Stimulated activated CD4-positive, alpha-beta T cell treated with anti-CD3 and anti-CD28 coated beads, Interleukin-15, amount 100 ng/mL, for 48 hours (primary cell): ENCODE measurements at places on chromosomes 3 and 15.

DNA sequence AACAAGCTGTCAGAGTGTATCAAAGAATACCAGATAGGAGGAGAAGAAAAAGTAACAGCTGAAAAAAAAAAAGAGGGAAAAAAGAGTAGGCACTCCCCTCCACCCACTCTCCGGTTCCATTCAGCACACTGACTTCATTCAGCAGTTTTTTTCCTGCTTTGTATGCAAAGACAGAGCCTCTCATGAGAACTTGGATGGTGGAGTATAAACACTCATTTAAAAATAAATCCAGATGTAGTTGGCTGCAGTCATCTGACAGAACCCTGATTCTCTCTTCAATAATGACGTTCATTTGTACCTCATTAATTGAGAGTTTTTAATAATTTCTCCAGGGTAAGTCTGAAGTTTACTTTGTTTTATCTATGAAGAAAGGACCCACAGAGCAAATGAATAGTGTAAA is 81.0 kb downstream of the TMEM108 start:
- no peak for DNase-seq

GRCh38 chr3:190086191-190086590 is 34.5 kb downstream of the P3H2 start:
- no peak for DNase-seq

DNA sequence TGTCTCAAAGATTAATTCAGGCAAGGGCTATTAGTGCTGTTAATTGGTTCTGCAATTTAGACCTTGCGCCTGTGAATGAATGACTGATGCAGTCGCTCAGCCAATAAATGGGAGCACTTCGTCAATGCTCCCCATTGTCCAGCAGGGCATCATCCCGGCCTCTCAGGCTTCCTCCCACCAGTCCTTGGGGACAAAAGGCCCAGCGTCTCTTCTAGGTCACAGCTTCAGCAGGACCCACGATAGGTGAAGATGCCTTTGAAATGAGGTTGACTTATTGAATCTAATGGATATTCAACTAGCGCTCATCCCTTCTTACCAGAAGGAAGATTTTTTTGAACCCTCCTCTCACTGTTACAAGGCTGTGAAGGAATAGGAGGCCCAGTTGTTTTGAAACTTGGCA is 47.7 kb upstream of the CLDN18 start:
- no peak for DNase-seq

DNA sequence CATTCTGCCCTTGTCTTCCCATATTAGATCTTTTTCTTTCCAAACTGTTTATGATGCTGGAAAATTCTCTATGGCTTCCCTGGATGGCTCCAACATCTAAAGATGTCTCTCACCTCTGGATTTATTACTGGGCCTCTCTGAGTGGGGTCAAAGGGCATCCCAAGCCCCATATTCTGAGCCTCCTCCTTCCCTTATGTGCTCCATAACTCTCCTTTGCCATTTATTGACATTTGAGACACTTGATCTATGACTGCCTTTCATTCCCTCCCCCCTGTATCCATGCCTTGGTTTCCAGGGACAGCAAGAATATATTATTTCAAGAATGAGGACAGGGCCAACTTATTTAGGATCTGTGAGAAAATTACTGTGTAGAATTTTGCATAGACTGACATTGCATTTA is 369.3 kb upstream of the ONECUT1 start:
- no peak for DNase-seq

GRCh38 chr15:74258456-74259291 is 22.5 kb downstream of the CCDC33 start:
- no peak for DNase-seq

- DNase-seq = no peak
Observed at GRCh38 chr3:196016059-196016458, 65.8 kb downstream of the TFRC start.

DNA sequence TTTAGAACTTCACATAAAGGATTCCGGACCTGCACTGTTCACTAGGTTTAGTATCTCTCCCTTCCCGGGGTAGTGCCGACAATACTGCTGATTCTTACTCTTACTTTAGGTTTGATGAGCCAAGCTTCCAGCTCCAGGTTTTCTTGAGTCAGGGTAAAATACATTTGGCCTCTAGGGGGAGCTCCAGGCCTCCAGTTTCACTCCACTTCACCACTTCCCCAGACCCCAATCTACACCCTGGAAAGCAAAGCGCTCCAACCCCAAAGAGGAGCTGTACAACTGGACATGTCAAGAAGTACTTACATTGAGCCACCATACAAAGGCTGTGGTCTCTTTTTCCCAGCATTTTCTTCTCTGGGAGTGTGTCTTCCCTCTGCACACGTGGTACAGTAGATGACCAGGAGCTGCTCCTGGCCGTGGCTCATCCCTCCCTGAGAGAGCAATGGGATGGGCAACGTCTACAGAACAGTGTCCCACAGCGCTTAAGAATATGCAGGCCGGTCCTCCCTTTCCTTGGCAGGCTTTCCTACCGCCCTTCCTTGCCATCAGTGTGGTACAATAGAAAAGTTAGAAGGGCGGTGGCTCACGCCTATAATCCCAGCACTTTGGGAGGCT is 93.9 kb upstream of the CCDC80 start:
- DNase-seq = peak; percentile 63

- DNase-seq = no peak
Observed at GRCh38 chr3:138688871-138689299, 80.3 kb downstream of the FAIM start.

- DNase-seq = no peak
Observed at GRCh38 chr3:5675319-5675718, 487.8 kb downstream of the EDEM1 start.

DNA sequence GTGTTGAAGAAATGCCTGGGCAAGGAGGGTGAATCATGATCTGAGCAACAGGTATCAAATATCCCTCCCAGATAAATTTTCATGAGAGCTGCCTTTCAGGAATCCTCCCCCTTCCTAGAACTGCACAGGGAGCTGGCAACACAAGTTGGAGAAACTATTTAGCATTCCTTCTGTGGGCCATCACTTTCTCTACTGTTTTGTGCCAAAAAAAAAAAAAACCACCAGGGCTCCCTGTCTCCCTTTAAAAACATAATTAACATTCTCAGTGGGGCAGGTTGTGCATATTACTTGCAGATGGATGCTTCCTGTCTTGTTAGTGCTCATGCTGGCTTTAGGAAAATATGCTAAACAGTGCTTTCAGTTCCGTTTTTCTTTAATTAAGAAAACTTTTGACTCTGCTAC is 234.9 kb upstream of the LMCD1 start:
- no peak for DNase-seq

GRCh38 chr3:156321945-156322344 is 201.6 kb downstream of the KCNAB1 start:
- no peak for DNase-seq

DNA sequence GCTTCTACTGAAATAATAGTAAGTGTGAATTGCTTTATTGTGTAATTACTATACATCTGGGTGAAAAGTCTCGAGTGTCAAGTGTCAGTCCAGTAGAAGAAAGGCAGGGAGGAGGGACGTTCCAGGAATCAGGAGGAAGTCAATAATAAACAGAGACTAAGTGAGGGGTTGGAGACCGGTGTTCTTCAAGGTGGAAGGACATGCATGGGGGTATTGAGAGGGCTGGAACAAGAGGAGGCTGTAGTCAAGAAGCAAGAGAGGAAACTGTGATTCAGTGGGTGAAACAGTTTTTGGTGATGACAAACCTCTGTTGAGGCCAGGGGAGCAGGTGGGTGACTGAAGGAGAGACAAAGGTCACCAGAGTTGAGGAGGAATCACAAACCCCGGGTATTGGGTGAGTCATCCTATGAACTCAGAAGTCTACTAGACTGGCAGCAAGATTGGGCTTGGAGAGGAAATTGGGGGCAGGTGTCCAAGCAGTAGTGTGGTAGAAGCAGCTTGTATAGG is 11.6 kb upstream of the SCAMP5 start:
- peak; percentile 63 for DNase-seq

GRCh38 chr3:71163198-71163918 is 420.2 kb downstream of the FOXP1 start:
- DNase-seq = no peak

DNA sequence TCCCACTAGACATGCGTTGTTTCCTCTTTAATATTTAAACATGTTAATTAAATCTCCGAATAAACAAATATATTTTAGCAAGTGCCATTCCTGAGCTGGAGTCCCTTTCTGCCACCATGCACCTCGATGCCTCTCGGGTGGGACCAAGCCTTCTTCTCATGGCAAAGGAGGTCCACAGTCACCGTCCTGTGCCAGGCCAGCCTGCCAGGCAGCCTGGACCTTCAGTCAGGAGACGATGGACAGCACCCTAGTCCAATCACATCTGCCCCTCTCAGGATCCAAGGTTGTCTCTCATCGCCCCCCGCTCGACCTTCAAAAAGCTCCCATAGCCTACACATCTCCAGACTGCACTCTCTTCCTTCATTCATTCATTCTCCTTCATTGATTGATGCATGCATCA is 22.6 kb downstream of the NTRK3 start:
- DNase-seq = no peak

DNA sequence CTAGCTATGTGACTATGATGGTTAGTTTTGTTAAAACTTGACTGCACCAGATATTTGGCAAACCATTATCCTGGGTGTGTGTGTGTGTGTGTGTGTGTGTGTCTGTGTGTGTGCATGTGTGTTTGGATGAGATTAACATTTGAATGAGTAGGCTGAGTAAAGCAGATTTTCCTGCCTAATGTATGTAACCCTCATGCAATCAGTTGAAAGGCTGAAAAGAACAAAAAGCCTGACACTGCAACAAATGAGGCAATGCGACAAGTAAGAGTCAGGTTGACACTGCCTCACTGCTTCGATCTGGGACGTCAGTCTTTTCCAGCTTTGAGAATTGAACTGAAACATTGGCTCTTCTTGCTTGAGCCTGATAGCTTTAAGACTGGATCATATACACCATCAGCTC is 643.0 kb downstream of the NAALADL2 start:
- DNase-seq = no peak

GRCh38 chr15:87099916-87100315 is 1020.2 kb downstream of the AGBL1 start:
- no peak for DNase-seq

DNA sequence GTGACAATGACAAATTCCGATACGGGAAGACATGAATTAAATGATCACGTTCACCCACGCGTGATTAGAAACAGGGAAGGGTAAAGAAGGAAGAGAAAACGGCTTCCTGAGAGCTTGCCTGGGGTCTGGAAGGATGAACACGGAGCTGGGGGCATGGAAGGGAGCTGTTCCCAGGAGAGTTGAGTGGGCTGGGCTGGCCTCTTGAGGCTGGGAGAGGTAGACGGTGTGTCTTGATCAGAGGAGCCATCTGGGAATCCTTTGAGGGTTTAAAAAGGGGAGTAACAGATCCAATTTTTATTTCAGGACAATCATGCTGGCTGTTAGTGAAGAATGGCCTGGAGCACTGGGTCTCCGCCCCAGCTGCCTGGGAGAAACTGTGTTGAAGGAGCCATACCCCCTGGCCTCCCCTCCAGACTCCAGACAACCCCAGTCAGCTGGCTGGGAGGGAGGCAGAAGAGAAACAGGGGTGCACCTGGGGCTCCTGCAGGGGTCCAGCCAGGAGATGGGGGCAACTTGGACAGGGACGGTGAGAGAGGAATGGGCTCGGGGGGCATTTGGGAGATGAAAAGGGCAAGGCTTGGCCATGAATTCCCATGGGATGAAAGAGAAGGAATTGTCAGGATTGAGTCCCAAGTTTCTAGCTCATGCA is 53.6 kb upstream of the CGNL1 start:
- no peak for DNase-seq

GRCh38 chr15:20106026-20106425 is 435.6 kb downstream of the GOLGA6L6 start:
- no peak for DNase-seq

DNA sequence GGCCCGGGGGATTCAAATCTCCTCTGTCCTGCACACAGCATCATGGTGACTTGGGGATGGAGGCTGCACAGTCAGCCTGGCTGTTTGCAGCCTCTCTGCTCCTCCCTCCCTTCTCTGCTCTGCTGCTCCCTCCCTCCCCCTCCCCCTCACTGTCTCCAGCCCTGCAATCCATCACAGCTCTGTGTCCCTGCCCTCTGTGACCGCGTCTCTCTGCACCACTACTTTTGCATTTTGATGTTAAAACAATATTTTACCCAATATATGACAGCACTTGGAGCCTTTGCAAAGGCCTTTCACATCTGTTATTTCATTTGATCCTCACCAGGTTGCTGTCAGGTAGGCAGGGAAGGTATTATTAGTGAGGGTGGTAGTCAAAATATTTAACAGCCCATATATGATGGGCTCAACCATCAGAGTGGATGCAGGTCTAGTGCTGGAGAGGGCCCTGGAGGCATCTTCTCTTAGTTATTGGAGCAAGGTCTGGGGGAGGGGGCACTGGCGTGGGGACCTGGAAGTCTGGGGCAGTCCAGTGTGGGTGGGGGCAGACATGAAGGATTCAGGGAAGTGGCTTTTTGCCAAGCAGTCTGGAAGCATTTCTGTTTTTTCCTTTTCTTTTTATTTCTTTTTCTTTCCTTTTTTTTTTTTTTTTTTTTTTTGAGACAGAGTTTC is 16.3 kb upstream of the VPS8 start:
- no peak for DNase-seq

DNA sequence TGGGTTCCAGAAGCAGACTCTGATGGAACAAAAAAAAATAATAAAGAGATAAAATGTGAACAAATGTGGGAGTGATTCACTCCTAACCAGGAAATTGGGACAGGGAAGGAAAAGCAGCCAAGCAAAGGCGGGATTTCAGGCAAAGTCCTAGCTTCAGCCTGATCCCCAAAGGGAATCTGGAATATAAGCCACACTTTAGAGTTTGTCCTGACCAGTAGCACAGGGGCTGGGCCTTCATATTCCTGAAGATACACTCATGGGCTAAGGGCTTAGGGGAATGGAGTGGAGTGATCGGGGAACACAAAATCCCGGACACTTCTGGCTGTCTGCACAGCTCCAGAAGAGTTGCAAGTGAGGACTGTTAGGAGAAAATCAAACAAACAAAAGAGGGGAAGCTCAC is 135.0 kb upstream of the COL8A1 start:
- no peak for DNase-seq

DNA sequence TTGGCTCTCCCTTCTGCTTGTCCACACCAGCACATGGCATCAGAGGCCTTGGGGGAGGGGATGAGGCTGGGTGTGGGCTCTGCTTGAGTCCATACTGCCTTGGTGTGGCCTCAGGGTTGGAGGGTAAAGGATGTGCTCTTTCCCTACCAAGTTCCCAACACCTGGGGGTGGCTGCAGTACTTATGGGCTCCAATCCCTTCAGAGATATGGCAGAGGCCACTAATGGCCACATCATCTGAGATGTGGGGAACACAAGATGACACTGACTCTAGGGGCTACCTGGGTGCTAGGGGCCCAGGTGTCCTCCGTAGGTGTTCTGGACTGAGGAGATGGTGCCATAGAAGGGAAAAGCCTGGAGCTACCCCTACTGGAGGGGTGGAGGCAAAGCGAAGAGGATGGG is 6.9 kb downstream of the CXCR6 start:
- DNase-seq = no peak

DNA sequence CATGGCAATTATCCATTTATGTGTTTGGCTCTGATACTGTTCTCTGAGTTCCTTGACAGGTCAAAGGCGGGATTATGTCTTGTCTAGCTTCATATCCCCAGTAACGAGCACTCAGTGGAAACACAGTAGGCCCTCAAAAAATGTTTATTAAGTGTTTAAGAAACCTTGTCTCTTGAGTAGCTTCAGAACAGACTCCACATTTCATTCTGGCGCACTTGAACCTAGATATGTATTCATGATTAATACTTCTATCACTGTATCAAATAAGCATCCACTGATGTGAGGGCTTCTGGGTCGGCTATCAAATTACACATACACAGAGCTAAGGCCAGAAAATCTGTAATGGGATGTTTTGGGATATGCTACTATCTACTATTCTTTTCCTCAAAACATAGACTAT is 4.6 kb downstream of the CBLB start:
- DNase-seq = no peak
